ENCODE measurements at places on chromosomes 2 and 18.
A peak's percentile ranks its signal among the peaks of the same experiment; 100 is the strongest.

GRCh38 chr2:114005110-114005783 lies 115.4 kb downstream of the ACTR3 start:
- no peak for DNase-seq

GRCh38 chr2:110955556-110955955 lies 165.2 kb upstream of the BCL2L11 start:
- no peak for DNase-seq

DNA sequence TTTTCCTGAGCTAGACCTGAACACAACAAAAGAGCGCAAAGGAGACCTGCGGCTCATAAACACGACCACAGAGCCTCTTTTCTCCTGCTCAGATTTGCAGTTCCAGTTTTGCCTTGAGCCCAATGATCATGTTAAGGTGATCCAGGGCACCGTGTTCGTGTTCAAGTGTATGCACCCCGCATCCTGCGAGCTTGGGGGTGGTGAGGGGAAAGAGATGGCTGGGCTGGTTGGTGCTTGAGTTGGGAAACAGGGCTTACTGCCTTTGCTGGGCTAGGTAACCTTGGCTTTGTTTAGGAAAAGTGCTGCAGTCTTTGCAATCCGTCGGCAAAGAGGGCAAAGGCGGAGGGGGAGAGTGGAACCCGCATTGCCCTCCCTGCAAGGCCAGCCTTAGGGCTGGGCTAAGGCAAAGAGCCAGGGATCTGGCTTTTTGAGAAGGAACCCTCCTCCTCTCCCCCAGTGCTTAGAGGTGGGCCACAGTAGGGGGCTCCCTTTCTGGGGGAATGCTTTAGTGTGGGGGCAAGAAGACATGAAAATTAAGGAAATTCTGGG lies 1.3 kb downstream of the HOXD10 start:
- DNase-seq, result no peak

DNA sequence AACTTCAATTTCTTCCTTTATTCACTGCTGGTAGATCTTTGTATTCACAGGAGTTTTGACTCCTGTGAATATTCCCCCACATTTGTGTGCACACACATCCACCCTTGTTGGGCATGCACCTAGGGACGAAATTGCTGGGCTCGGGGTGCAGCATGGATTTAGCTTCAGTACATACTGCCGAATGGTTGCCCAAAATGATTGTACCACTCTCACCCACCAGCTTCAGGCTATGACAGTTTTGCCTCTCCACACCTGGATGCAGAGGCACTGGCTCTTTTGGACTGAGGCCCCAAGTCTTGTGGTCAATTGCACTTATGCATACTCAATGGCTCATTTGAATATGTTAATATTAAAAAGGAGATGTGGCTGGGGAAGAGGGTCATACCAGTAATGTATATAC lies 65.1 kb upstream of the ODC1 start:
- DNase-seq, result no peak

DNA sequence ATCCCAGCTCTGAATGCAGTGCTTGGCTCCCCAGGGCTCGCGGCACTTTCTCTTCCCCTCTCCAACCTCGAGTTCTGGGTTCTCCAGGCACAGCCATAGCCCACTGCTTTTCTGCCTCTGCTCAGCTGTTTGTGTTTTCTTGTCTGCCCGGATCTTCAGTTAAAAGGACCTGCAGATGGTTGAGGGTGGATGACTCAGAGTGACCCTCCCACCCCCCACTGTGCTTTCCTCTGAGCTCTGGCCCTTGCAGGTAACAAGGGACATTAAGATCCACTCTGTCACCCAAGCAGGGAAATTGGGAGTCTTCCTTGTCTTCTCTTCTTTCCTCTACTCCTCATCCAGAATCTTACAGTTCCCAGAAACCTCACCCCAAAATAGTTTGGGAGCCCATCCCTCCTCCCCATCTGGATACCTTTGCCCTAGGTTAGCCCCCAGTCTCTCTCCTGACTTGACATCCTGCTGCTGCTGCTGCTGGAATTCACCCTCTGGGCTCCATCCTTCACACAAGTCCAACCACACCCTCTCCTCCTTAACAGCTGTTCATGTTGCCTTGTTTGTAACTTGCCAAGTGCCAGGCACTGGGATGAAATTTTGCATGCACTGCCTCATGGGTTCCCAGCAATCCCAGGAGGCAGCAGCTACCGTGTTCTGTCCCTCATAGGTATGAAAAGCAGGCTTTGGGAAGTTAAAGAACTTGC lies 157.9 kb upstream of the TTC39C start:
- no peak for DNase-seq

GRCh38 chr2:216287251-216287650 lies 85.0 kb downstream of the MARCHF4 start:
- DNase-seq, result peak; percentile 37

DNA sequence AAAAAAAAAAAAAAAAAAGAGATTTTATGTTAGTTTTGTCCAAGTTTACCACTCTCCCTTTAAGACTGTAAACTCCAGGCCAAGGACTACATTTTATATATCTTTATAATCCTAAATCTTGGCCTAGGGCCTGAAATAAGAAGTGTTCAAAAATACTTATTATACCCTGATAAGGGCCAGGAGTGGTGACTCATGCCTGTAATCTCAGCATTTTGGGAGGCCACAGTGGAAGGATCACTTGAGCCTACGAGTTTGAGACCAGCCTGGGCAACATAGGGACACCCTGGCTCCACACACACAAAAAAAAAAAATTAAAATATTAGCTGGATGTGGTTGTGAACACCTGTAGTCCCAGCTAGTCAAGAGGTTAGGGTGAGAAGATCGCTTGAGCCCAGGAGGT lies 12.7 kb downstream of the TRIP12 start:
- no peak for DNase-seq

DNA sequence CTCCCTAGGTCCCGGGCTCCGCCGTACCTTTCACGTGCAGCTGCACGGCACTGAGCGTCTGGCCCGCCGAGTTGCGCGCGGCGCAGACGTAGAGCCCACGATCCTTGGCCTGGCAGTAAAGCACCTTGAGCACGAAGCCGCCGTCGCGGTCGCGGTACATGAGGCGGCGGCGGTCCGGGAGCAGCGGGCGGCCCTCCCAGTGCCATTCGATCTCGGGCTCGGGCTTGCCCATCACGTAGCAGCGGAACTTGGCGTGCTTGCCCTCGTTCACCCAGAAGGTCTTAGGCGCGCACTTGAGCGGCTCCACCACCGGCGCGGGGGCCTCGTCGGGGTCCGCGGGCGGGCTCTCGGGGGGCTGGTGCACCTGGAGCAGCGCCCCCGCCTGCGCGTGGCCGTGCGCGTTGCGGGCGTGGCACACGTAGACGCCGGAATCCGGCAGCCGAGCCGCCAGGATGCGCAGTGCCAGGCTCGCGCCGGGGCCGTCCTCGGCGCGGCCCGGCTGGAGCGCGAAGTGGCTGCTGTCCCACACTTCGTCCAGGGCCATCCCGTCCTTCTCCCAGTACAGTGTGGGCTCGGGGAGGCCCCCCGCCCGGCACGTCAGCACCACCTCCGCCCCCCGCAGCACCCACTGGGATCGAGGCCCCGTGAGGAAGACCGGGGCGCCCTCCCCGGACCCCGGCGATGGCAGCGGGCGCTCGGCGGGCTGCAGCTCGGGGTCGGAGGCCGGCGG lies 980 bp downstream of the OBSL1 start:
- peak; percentile 86 for DNase-seq

GRCh38 chr18:67875060-67875459 lies 358.5 kb upstream of the DSEL start:
- DNase-seq, result no peak

DNA sequence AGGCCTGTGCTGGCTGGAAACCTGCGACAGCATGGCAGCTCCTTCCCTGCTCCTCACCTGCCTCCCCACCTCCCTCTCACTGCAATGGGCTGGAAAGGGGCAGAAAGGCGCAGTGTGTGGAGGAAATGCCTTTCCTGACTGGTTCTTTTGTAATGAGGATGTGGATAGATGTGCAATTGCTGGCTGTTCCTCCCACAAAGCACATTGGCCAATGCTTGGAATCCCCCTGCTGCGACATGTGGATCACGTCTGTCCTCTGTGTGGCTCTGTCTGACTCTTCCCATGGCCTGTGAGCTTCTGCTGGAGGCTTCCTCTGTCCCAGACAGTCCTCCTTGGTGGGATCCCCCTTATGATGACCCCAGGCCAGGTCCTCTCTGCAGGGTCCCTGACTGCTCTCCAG lies 172.5 kb downstream of the NCK2 start:
- no peak for DNase-seq

GRCh38 chr2:232458661-232459418 lies 2.9 kb downstream of the ALPI start:
- DNase-seq, result no peak

GRCh38 chr18:5874336-5874735 lies 21.0 kb downstream of the TMEM200C start:
- DNase-seq, result no peak

GRCh38 chr2:148244593-148245292 lies 223.9 kb downstream of the MBD5 start:
- peak; percentile 76 for DNase-seq

DNA sequence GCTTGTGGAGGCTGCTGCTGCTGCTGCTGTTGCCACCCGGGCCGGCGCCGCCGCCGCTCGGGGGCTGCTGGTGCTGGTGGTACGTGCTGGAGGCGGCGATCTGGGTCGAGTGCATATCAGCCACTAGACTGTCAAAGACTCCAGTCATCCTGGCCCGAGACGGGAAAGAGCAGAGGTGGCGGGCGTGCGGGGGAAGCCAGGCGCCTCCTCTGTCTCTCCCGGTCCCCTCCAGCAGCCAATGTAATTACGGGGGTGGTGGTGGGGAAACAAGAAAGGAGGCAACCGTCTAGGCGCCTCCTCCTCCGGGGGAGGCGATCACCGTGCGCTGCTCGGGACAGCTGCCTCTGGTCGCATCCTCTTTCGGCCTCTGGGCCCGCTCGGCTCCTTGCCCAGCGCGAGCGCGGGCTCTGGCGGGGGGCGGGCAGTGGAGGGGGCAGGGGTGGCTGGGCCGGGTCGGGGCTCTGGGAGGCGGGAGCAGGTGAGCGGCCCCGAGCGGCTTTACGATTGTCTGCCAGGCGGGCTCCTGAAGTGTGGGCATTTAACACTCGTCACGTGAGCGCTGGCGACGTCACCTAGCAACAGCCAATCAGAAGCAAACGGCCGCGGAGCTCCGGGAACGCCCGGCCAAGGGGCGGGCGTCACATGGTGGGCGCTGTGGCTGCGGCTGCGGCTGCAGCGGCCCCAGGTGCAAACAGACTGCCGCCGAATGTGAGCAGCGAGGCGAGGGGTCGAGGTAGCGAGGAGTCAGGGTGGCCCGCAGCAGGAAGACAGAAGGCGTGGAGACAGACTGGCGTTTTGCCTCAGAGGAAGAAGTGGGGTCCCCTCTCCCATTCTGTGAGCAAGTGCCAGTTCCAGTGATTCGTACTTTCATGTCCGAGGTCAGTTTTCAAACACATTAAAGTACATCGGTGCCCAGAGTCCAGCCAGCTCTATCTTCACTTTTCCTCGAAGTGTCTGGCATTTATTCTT lies at the start of gene DLX2:
Gene DLX2, minus strand, starts transcription at position 510 of the 969 bp plus-strand sequence. Its CDS starts 362 bp downstream, at position 148.
- peak; percentile 92 for DNase-seq

- DNase-seq, result no peak
These were observed 16.1 kb upstream of the VPS54 start for GRCh38 chr2:64035072-64035942.

DNA sequence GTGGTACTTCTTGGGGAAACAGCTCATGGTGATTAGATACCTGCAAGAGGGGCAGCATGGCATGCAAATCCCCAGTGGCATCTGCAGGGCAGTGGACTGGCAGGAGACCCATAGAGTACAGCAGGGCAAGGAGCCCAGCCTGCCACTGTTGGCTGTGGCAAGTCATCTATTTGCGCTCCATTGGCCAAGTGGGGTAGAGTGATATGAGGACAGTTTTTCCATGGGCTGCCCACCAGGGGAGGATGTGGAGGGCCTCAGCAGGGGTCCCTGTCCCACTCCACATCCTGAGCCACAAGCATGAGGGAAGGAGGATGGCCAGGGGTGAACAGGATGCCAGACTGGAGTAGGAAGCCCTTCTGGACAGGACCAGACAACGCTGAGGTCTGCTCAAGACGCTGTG lies 50.9 kb upstream of the OTOF start:
- DNase-seq, result no peak

DNA sequence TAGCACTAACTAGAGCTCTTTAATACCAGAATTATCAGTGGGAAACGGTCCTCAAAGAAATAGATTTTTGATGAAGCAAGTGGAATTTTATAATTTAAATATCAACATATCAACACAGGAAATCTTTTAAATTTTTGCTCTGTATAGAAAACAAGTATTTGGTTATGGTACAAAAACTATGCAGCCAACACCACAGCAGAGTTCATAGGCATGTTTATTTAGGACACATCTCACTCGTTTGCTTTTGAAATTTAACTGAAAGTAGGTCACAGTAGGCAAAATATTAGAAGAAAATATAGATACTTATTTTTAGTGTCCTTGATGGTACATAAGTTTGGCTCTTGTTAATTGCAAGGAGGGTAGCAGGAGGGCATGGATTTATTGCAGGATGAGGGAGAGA lies 34.3 kb upstream of the TANC1 start:
- no peak for DNase-seq

DNA sequence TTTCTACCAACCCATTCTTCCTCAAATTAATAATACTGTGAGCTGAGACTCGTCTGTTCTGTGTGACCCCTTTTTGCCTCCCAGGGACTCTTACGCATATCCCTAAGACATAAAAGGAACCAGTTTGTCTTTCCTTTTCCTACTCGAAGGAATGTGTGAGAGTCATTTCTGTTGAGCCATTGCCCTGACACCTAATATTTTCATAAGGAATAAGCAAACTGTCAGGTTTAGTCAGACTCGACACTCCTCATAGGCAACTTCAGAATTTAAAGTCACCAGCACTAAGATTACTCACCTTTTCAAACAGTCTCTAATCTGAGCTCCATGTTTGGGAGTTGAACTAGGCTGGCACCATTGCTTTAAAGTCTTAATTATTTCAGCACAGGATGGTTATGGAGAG lies 305.5 kb downstream of the IKZF2 start:
- DNase-seq, result peak; percentile 39

DNA sequence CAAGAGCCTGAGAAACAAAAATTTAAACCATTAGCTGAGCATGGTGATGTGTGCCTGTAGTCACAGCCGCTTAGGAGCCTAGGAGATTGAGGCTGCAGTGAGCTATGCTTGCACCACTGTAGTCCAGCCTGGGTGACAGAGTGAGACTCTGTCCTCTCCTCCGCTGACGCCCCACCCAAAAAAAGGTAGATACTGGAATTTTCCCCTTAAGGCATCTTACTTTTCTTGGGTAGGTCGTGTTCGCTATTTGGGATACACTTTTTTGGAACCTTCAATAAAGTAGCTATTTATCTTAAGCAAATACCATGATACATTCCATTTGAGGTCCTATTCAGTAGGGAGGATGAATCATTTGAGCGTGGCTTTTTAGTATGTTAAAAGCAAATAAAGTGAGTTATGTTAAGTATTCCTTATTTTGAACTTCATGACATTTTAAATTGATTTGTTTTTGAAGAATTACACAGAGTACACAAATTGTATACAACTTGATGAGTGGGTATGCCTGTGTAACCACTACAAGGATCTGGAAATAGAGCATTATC lies 38.7 kb downstream of the RALBP1 start:
- peak; percentile 29 for DNase-seq

All from AG20443 (cell line).